Activated CD4-positive, alpha-beta T cell treated with anti-CD3 and anti-CD28 coated beads for 4 hours (primary cell): ENCODE measurements at places on chromosomes 3 and 15.
A peak's percentile ranks its signal among the peaks of the same experiment; 100 is the strongest.

GRCh38 chr3:58459160-58459559 lies 25.5 kb upstream of the PDHB start:
- DNase-seq, result no peak

GRCh38 chr15:96351761-96352603 lies 21.5 kb downstream of the NR2F2 start:
- no peak for DNase-seq

DNA sequence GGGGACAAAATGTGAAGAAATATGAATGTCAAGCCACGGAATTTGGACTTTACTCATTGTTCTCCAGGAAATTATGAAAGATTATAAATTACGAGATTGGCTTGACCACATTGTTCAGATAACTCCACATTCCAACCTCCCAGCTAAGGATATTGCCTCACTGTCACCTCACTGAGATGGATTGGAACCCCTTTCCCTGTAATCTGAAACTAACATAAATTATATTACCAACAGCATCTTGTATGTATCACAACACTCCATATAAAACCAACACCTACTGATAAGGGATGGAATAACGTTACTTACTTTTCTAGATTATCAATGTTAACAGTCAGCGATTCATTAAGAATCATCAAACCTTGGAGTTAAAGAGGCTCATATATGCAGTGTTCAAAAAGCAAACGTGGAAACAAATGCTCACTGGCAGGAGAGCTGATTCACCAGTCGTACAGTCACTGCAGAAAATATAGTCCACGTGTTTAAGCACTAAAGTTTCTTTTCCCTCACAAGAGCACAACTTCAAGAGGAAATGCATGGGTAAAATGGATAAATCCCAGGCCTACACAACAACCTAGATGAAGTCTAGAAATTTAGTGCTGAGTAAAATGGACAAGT lies 451.5 kb downstream of the FGF12 start:
- no peak for DNase-seq

DNA sequence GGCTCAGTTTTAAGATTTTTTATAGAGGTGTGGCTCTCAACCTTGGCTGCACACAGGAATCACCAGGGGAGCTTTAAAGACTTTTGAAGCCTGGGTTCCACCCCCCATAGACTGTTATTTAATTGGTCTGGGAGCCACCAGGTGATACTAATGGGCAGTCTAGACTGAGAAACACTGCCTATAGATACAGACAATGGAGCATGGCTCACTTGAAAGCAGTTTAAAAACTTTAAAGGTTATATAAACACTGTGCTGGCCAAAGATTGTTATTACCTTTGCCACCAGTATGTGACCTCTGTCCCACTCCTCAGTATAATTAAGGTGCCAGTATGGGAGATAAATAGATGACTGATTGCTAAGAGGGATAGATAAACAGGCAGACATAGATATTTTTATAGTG lies 3.8 kb downstream of the GOLIM4 start:
- no peak for DNase-seq

GRCh38 chr15:41822471-41822870 lies 5.4 kb upstream of the JMJD7 start:
- no peak for DNase-seq

DNA sequence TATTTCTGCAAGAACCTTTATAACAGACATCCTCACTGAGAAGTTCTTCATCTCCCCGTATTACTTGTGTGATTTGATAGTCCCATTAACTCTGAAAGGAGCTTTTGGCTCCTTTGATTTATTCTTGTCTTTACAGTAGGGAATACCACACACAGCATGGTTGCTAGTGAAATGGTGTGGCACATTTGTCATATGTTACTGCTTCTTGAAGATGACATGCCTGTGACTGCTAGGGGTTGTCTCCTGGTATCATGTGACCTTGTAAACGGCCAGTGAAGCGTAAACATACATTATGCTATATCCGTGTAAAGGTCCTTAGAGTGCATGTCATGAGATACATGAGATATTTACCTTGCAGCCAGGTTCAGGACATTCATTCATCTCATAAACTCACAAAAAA lies 197.9 kb downstream of the RYR3 start:
- no peak for DNase-seq

DNA sequence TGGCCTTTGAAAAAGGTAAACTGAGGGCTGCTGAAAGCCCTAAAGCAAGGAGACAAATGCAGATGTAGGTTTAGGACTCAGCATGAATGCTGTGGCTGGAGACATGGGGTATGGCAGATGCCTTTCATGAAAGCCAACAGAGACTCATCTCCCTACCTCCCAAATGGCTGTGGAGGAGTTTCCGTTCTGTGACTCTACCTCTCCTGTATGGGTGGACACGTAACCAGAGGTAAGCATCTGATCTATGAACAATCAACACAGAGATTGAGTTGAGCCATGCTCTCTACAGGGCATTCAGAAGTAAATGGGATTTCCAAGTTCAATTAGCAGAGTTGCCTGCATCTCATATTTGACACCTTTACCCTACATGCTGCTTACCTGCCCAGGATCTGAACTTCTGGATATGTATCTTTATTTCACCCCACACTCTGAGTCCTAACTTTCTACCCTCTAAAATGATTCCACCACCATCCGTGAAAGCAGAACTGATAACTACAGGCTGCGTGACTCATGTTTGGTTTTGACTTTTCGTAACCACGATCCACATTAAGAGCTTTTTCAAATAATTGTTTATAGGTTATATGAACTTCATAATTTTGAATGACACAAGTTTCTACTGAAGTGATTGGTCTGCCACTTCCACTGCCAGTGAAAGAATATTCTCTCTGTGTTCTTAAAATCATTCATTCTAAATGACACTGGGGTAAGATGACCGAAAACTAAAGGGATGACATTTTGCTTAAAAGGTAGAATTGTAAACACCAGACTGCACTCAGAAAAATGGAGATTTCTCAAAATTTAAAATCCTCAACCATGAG lies 1058.7 kb downstream of the FHIT start:
- DNase-seq, result no peak

DNA sequence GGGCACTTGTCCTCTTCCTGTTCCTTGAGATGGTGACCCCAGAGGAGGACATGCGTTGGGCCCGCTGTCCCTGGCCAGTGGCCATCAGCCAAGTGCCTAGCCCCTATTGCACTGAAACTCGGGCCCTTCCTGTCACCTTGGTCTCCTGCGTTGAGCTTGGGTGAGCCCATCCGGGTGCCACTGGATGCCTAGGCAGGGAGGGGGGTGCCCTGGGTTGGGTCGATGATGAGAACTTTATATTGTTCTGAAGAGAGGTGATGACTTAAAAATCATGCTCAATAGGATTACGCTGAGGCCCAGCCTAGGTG lies 221.8 kb downstream of the SNRPN start:
- DNase-seq, result no peak

DNA sequence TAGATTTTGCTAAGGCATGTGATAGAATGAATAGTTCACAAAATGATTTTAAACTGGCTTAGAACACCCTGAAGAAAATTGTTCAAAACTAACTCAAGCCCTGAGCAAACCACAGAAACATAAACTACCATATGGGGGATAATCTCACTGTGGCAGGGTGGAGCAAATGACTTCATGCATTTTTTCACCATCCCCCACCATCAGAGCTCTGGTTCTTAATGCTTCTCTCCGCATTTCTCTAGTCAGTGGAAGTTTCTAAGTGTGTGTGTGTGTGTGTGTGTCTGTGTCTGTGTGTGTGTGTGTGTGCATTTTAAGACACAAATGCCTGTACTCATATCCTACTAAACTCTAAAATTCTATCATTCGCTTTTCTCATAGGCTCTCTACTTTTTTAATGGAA lies 107.1 kb upstream of the PHLDB2 start:
- no peak for DNase-seq

DNA sequence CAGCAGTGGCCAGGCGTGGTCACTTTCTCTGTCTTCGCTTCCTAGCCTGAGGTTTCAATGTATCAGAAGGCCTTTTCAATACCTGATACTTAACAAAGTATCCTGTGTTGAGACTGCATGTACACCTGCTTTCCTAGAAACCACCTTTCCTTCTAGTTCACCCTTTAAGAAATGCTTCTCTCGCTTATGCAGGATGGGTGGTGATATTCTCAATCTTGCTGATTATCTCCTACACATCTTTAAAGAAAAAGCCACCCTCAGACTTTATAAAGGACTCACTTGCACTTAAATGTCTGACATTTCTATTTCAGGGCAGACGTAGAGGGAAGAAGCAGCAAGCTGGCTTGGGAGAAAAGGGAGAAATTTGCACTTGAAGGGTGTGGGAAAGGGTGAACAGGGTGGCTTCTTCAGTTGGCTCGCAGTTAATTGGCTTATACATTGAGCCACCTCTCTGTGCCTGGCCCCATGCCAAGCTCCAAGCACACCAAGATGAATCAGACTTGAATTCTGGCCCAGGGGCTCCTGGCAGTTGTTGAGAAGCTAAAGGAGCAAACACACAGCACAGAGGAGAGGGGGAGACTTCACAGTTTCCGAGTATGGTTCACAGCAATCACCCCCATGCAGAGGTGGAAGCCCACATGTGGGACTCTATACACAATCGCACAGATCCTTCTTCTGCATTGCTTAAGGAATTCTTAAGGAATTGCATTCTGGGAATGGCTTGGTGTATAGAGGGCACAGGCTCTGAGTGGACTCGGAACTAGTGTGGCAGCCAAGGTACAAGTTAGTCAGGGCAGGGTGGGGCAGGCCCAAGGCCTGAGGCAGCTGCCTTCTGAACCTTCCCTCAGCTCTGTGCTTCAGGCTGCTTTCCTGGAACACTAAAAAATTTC lies 1.3 kb downstream of the ARL6IP5 start:
- DNase-seq, result peak; percentile 84
